Activated CD4-positive, alpha-beta T cell treated with anti-CD3 and anti-CD28 coated beads for 48 hours (primary cell): ENCODE measurements at places on chromosomes 2 and 18.

DNA sequence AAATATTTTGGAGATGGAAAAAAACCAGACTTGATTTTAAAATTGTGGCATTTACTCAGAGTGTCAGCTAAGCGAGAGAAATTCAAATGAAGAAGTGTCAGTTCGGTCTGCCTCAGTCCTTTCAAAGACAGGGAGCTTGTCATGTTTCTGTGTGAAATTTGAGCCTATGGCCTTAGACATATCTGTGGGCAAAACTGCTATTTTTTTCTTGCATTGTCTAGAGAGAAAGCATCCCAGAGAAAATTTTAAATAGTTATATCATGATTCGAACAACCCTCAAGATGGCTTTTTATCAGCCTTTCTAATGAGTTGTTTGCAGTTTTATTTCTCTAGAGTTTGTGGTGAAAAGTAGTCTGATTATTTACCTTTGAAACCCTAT is 50.2 kb upstream of the KCNE4 start:
- DNase-seq, result no peak

- DNase-seq, result no peak
Observed at GRCh38 chr2:204706939-204707338, 161.7 kb downstream of the PARD3B start.

DNA sequence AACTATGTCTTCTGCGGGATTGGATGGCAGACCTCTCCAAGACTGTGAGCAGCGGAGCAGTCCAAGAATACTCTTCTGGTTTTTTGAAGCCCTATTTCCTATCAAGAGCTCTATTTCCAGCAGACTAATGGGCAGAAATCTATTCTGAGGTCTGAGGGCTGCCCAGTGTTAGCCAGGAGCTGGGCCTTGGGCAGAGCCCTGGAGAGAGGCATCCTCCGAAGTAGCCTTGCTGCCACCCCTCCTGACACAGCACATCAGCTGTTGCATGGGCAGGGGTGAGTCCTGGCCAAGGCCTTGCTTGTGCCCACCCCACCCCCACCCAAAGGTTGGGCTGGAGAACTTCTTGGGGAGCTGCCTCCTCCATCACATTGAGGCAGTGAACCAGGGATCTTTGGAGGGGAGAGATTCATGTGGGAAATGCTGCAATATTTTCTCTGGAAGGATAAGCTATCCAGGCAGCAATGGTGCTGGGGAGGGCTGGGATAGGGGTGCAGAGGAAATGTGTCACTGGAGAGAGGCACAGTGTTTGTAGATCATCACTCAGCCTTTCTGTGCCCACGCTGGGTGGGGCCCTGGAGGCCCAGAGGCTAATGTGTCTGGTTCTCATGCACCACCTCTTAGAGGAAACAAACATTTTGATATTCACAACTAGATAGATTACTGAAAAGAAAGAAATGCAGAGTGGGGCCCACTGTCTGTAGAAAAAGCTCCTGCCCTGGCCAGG is 104.7 kb downstream of the VSNL1 start:
- no peak for DNase-seq

DNA sequence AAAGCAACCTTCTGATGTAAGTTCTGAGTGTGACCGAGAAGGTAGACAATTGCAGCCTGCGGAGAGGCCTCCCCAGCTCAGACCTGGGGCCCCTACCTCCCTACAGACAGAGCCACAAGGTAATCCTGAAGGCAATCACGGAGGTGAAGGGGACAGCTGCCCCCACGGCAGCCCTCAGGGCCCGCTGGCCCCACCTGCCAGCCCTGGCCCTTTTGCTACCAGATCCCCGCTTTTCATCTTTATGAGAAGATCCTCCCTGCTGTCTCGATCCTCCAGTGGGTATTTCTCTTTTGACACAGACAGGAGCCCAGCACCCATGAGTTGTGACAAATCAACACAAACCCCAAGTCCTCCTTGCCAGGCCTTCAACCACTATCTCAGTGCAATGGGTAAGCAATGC is 3.0 kb downstream of the BCL2L11 start:
- no peak for DNase-seq

DNA sequence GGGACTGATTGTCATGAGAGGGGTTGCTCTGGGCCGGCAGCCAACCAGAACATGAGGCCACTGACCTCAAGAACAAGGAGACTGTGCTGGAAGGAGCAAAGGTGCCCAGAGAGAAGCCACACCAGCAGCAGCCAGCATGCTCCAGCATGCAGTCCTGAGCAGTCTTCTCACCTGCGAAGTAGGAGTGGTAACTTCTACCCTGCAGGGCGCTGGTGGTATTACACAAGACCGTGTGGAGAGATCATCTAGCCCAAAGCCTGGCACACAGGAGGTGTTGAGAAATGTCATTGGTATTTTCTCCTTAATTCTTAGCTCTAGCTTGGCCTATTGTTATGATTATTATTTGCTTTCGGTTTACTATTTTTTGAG is 132.7 kb downstream of the TSN start:
- DNase-seq, result peak; percentile 57

GRCh38 chr2:80299661-80300060 is 4.9 kb downstream of the LRRTM1 start:
- DNase-seq, result no peak

- DNase-seq, result no peak
Observed at GRCh38 chr2:13550285-13551231, 833.8 kb downstream of the TRIB2 start.

GRCh38 chr2:174759381-174760065 is 4.7 kb downstream of the CHRNA1 start:
- DNase-seq, result no peak

GRCh38 chr18:47981320-47981719 is 50.9 kb upstream of the SMAD2 start:
- no peak for DNase-seq

GRCh38 chr2:236943841-236944513 is 141.7 kb upstream of the COPS8 start:
- no peak for DNase-seq
